ENCODE measurements at places on chromosomes 4 and X.

GRCh38 chr4:41600243-41600912 lies 62.4 kb downstream of the LIMCH1 start:
- DNase-seq: no peak

DNA sequence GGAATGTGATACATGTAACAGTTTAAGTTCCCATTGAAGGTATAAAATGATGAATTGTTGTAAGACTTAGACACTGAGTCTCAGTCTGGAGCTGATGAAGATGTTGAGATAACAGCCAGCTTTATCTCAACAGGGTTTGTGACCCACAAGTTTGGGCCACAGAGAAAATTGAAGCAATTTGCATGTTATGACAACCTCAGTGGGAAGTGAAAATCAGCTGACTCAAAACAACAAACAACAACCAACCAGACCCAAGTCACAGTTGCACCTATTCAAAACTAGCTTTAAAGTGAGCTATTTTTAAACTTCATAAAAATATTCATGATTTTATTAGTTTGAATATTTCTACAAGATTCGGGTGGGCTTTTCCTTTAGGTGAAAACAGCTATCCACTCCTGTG lies 8.0 kb downstream of the SFRP2 start:
- no peak for DNase-seq

DNA sequence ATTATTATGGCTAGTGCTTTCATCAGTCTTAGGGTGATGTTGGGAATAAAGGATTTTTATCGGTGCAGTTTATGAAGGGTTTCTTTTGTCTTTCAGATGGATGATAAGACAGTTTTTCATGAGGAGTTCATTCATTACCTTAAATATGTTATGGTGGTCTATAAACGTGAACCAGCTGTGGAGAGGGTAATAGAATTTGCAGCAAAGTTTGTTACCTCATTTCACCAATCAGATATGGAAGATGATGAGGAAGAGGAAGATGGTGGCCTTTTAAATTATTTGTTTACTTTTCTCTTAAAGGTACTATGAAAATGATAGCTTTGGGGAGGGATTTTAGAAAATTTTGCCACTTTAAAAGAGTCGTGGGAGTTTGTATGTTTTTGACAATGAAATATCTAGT lies 1.3 kb downstream of the NCAPG start:
- no peak for DNase-seq

- no peak for DNase-seq
Observed at GRCh38 chrX:154738011-154738738, 12.7 kb downstream of the GAB3 start.

DNA sequence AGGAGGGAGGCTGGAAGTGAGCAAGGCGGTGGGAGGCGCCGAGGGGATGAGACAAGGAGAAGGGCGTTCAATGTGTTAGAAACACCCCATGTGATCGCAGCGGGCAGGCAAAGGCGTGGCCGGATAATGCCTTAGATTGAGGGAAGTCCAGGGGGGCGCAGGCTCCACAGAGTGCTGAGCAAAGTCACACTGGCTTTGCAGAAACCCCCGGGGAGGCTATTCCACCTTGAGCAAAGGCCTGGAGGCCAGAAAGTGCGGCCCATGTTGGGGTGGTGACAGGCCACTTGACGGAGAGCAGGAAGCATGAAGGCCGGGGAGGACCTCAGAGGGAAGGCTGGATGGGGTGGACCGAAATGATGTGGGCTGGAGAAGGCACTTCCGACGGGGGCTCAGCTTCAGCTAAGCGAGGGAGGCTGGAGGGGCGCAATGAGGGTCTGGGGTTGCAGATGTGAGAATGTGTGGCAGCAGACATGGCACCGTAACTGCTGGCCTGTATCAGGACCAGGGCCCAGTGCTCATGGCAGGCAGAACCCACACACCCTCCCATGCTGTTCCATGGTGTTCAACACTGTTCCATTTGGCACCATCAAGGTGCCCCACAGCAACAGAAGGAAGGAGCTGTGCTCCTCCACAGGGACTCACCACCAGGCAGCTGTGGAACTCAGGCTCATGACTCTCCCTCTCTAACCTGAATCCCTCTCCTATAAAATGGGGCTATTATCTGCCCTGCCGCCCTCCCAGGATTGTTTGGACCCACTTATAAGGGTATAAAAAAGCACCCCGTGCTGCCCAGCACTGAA lies 50.3 kb downstream of the HMX1 start:
- DNase-seq: no peak

DNA sequence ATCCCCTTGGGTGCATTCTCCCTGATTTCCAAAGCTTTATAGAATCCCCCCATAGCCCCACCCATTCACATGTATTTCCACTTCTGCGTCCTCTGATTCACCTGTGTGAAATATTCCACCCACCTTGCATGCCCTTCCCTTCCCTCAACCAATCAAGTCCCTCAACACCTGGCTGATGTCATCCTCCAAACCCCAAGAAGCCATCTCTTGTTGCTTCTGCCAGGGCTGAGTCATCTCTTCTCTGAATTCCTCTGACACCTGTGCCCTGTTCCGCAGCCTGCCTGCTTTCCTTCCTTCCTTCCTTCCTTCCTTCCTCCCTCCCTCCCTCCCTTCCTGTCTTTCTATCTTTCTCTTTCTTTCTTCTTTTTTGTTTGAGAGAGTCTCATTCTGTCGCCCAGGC lies 9.9 kb downstream of the CRMP1 start:
- DNase-seq: no peak

DNA sequence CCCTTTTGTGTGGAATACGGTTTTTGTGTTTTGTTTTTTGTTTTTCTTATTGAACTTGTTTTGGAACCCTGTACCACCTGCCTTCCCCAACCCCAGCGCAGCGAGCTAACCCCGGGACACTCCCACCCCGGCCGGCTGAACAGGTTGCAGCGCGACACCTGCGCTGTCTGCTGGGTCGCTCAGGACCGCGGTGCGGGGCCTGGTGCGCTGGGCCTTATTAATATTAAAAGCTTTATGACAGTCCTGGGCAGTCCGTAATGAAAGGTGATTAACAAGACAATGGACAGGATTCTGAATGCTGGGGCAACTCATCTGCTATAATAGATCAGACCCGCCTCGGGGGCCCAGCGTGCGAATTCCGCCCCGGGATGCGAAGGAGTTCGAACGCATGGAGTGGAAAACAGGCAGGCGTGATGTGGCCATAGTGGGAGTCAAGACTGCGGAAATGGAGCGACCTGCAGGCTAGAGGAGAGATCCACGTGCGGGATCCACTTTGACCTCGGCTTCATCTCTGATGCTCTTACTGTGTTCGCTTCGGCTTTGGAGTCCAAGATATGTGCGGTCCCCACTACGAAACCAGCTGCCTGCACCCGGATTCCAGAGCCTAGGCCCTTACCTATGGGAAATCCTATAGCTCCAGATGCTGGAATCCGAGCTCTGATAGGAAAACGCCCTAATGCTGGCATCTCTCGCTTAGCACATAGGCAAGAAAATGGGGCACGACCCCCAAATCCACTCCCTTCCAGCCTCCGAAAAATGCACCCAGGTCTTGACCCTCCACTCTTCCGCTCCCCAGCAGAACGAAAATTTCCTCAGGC lies 69.0 kb upstream of the TMEM33 start:
- no peak for DNase-seq

DNA sequence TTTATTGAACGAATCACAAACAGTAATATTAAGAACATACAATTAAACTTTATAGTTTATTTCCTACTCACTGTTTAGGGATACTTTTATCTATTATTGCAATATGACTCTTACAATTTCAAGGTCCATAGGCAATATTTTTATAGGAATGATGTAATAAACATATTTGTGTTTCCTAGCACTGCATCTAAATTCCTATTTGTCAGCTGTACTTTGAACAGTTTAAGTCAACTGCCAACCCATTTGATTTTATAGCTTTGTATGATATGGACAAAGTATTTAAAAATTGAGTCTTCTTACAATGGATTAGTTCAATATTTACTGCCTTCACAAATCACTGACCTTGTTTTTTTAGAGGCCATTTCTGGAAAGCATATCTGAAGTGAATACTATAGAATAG lies 199.3 kb downstream of the PCDH7 start:
- DNase-seq: no peak

- peak; percentile 83 for DNase-seq
Observed at GRCh38 chr4:40309250-40309774, 25.8 kb upstream of the CHRNA9 start.

- no peak for DNase-seq
Observed at GRCh38 chr4:8195431-8195830, 3.7 kb upstream of the SH3TC1 start.

- no peak for DNase-seq
Observed at GRCh38 chrX:18974993-18975392, 8.9 kb downstream of the PHKA2 start.

DNA sequence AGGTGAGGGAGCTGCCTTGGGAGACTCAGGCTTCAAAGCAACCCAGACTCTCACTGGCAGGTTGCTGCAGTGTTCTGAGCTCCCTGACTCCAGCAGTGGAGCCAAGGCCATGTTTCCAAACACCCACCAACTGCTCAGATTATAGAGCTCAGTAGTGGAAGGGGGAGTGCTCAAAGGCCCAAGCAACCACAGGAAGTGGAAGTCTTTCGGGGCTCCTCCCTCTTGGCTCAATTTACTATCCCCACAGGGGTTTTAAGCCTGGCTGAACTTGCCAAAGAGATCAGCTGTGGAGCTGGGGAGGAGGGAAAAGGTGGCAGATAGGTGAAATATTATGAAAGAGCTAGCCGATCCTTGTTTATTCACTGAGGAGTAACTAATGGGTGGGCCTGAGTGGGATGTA lies 82.5 kb downstream of the HPRT1 start:
- DNase-seq: no peak

GRCh38 chrX:97797076-97797475 lies 913.4 kb downstream of the RPA4 start:
- no peak for DNase-seq

DNA sequence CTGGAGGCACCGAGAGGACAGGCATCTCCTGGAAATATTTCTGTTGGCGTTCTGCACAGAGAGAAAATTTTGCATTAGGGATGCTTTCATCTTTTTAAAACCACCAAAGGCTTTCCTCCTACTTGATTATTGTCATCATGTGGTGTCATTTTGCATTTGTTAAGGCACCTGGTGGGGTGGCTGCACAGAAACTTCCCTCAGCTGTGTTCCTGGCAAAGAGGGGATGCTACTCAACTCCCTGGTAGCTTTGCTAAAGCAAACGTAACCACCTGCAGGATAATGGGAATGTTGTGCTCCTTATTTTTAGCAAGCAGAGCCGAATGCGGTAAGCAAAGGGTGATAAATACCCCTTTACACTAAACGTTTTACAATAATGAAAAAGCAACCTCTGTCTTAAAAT lies 229.8 kb downstream of the STIM2 start:
- DNase-seq: no peak

- no peak for DNase-seq
Observed at GRCh38 chr4:56147371-56147770, 198.6 kb downstream of the CEP135 start.

DNA sequence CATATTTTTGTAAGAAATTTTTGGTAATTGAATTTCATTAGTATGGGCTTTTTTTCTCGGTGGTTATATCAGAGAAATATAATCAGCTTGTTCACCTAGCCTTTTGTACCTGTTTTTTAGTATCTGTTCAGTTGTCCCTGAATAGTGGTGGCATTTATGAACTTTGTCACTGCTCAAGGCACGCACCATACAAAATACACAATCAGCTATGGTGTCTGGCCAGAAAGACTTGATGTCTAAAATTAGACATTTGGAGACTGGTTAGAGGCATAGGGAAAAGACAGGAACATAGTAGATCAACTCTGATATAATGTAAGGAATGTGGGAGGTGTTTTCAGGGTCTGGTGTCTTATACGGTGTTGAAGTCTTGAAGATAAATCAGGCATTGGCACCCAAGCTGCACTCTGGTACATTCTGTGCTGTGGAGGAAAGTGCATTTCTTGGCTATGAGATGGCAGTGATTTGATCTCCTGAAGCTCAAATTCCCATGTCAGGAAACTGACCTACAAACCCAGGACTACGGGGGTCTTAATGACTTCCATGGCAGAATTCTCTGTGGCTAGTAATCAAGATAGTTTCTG lies 3.6 kb downstream of the ART3 start:
- no peak for DNase-seq

DNA sequence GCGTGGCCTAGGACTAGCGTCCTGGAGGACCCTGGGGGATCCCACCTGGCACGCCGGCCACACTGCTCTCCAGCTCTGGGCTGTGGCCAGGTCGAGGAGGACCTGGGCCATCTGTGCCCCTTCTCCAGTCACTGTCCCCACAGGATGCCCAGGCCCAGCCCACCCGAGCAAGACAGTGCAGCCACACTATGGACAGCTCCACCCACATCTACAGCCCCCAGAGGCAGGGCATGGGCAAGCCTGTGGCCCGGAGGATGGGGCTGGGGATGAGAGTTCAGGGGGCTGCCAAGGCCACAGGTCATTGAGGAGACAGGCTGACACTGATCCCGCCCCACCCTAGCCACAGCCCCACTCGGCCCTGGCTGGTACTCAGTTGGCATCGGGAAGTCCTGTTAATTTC lies 30.3 kb downstream of the FAM53A start:
- DNase-seq: no peak

- DNase-seq: no peak
Observed at GRCh38 chr4:138861135-138861534, 154.4 kb upstream of the NOCT start.

DNA sequence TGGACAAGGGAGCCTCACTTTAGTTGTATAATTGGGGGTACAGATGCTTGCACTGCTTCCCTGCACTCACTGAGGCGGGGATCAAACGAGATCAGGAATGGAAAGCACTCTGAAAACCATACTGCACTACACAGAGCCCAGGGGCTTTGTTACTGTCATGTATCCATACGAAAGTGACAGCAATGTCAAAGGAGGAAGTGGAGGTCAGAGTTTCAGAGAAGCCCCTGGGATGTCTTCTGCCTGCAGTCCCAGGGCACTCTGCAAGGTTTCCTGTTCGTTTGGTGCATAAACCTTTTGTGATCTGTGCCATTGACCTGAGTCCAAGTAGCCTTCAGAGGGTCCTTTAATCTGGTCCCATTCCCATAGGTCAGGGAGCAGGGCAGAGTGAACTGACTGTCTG lies 31.2 kb downstream of the RNF175 start:
- DNase-seq: no peak

- no peak for DNase-seq
Observed at GRCh38 chrX:124476562-124476961, 130.2 kb downstream of the SH2D1A start.

GRCh38 chr4:174457468-174457867 lies 64.8 kb downstream of the HPGD start:
- no peak for DNase-seq

DNA sequence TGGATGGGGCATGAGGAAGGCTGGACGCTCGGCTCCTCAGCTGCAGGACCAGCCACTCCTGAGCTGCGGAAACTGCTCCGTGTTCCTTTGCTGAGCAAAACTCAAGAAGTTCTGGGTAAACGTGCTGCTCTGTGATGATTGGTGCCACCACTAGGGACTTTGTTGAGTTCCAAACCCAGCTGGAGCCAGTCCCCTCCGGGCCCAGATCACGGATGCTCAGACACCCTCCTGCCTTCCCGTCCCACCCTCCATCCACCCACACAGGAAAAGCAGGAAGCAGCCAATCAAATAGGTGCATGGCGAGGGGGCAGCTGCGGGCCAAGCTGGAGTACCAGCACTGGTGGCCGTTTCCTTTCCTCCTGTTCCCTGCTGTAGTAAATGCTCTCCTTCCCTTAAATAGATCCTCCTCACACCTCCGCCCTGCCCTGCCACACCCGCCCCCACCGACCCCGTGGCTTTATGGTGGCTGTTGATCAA lies 68.0 kb downstream of the ADRA2C start:
- DNase-seq: no peak
